ENCODE measurements at places on chromosomes 4 and X.

DNA sequence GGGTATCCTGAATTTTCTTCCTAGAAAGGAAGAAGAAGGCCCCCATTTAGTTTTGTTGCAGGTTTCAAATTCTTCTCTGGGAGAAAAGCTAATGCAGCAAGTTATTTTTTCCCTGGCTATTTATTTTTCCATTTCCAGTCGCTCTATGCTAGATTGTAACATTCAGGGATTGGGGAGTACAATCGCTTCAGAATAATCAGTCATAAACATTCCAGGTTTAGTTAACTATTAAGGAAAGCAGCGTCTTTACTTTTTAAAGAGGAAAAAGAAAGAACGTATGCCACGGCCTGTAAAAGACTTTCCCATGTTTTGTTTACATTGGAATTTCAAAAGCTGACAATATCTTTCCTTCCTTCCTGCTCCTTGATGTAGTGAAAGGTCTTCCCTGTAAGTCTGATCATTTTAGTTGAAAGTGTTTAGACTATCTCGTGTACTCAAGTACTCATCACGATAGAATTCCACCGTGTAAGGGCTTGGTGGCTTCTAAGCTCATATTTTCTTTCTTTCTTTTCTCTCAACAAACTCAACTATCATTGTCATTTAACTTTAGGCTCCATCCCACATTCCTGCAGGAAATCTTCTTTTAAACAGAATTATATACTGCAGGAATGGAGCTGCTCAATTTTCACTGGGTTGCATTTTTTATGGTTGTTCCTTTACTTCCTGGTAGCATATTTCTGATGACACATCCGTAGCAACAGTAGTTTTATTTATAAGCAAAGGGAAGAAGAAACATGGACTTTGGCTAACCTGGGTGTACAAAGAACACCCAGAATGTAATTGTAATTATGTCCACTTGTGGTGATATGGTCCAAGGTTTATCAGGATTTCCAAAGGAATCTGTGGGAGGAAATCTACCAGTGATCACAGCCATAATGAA is 213.1 kb upstream of the FAT1 start:
- DNase-seq, result no peak

GRCh38 chr4:127212701-127213100 is 420.1 kb upstream of the INTU start:
- DNase-seq, result no peak

- DNase-seq, result no peak
These were observed at the start of gene POU3F4 for GRCh38 chrX:83508006-83508405. Gene POU3F4, plus strand, starts transcription at chrX:83508290. Its CDS starts 35 bp downstream, at chrX:83508325.

DNA sequence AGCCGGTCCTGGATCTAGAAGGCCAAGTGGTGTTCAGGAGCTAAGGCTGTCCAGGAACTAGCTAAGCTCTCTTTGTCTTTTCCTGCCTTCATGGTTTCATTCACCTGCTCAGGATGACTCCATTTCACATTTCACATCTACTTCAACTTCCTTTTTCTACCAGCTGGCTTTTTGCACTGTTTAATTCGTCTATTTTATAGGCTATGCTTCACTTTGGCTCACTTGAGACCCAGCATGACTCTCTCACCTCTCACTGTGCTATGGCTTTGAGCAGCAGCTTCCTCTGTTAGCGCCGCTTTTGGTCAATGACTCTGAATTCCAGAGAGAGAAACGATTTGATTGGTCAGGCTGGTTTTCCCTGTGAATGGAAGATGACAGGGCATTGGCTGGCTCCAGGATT is 213.5 kb upstream of the CLNK start:
- DNase-seq, result no peak

DNA sequence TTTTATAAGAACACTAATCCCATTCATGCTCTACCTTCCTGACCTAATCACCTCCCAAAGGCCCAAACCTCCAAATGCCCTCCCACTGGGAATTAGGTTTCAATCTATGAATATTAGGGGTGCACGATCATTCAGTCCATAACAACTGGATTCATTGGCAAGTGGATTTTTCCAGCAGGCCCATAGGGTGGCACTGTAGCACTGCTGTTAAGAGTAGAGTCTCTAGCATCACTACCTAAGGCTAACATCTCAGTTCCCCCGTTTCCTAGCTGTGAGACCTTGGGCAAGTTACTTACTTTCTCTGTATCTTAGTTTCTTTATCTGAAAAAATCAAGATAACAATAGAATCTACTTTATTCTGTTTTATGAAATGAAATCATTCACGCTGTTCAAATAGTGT is 315.8 kb downstream of the STIM2 start:
- peak; percentile 36 for DNase-seq

DNA sequence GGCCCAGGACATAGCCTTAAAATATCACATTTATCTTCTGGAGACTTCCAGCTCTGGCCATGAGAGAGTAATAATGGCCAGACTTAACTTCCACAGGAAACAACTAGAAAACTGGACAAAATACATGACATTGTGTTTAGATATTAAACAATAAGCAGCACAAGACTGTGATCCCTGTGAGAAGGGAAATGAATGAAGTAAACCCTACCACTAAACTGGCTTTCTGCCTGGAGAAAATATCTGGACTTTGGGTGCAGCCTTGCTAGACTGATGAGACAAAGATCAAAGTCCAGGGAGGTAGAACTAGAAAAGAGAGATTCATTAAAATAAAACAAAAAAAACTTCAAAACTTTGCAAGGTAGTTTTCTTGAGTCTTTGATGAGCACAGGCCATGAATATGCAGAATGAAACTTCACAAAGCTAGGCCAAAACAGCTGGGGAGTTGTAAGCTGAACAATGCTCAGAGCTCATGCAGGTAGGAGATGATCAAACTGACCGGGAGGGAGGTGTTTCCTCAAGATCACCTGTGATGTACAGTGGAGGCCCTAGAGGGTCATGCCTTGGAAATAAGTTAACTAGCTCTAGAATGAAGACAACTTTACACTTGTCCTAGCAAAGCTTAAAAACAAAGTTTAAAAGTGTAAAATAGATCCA is 147.0 kb upstream of the SH3RF1 start:
- no peak for DNase-seq

- DNase-seq, result no peak
These were observed 114.0 kb downstream of the BCOR start for GRCh38 chrX:39983715-39984114.

DNA sequence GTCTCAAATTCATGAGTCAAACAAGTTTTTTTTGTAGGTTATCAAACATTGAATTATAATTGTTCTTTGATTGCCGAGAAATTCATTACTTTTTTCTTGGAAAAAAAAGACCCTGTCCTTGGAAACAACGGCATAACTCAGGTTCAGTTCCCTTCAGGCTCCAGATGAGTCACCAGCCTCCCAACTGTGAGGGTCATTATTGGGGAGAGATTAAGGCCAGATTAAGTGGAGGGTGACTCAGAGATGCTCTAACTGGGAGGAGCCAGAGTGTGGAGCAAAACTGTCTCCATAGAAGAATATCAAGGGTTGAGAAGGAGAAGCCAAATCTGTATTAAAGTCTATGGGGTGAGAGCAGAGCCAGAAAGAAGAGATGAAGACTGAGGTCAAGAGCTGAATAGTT is 9.6 kb downstream of the ADGRG4 start:
- no peak for DNase-seq

GRCh38 chr4:159400558-159401225 is 297.8 kb downstream of the RAPGEF2 start:
- DNase-seq, result peak; percentile 66

DNA sequence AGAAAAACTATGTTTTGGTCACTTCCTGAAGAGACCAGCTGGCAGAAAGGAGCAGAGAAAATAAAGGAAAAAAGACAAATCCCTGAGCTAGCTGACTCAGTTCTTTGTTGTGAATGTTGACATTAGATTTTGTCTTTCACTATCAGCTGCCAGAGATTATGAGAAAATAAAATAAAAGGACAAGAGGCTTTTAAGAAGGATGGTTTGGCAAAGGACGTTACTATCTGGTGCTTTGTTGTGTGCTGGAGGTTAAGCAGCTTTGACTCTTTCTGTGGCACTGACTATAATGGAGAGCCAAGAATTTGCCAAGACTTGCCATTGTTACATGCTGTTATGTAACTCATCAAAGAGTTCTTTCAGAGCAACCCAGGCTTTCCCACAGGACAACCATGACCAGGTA is 12.1 kb downstream of the ASB5 start:
- no peak for DNase-seq

GRCh38 chr4:76659103-76659490 is 224.1 kb downstream of the SHROOM3 start:
- DNase-seq, result no peak

GRCh38 chrX:81957900-81958545 is 756.1 kb downstream of the SH3BGRL start:
- DNase-seq, result peak; percentile 2

GRCh38 chrX:10395179-10395578 is 225.2 kb downstream of the MID1 start:
- DNase-seq, result no peak

Measured in forelimb muscle (tissue), 1 donor.